ENCODE measurements at places on chromosomes 7 and 10.

GRCh38 chr10:44519361-44519760 lies 134.5 kb upstream of the CXCL12 start:
- DNase-seq: no peak

GRCh38 chr10:91762878-91763277 lies 35.3 kb upstream of the TNKS2 start:
- DNase-seq: no peak

DNA sequence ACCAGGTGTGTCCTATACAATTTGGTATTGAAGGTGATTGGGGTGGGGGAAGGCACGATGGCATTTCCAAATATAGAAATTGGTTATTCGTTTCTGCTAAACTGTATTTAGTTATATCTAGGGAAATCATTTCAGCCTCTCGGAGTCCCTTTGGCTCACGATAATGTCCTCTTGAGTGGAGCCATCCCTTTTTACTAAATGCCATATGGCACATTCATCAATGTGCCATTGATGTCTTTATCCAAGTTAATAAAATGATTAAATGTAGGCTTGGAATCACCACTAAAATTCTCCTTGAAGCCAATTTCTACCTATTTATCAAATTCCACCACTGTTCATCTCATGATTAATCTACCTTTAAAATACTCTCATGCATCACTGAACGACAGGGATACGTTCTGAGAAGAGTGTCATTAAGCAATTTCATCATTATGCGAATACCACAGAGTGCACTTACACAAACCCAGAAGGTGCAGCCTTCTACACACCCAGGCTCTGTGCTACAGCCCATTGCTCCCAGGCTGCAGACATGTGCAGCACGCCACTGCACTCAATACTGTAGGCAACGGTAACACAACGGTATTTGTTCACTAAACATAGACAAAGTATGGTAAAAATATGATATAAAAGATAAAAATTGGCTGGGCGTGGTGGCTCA lies 219.2 kb upstream of the C7orf33 start:
- DNase-seq: no peak

GRCh38 chr7:2792856-2793487 lies 51.1 kb downstream of the GNA12 start:
- DNase-seq: no peak

- DNase-seq: no peak
Measured at GRCh38 chr10:11713186-11713743, 28.9 kb upstream of the ECHDC3 start.
